ENCODE measurements at places on chromosomes 1 and 21.
A peak's percentile ranks its signal among the peaks of the same experiment; 100 is the strongest.

DNA sequence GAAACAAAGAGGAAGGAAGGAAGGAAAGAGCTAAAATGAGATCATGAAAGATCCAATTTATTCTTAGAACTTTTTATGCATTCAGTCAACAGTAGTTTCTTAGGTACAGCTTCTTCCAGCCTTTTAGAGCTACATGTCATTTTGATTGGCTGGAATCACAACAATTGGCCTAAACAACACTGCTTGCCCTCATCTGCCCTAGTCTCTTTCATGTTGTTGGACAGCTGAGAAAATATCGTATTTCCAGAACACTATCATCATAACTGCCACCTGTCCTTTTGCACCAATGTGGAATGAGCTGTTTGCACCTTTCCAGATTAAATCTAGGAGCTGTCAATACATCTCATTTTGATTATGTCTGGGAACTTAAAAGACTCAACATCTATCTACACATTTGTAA lies 161.7 kb downstream of the TGFBR3 start:
- DNase-seq: no peak

DNA sequence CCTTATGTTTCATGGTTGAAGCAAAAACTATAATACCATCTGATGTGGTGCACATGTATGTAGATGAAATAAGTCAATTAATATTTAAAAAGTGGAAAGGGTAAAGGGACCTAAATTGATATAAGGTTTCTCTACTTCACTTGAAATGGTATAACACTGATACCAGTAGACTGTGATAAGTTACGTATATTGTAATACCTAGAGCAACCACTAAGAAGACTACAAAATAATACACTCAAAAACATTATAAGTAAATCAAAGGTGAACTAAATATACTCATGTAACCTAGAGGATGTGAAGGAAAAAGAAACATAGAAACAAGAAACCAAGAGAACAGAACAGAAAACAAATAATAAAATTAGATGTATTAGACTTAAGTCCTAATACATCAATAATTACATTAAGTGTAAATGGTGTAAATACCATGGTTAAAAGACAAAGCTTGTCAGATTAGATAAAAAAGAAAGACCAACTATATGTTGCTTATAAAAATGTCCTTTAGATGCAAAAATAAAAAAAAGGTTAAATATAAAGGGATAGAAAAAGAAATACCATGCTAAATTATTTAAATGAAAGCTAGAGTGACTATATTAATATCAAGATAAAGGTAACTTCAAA lies 118.8 kb downstream of the LRRC7 start:
- no peak for DNase-seq

GRCh38 chr1:244970236-244970743 lies 105.9 kb upstream of the HNRNPU start:
- DNase-seq: peak; percentile 66

- DNase-seq: no peak
Measured at GRCh38 chr1:184506481-184506880, 119.7 kb downstream of the C1orf21 start.

- no peak for DNase-seq
Measured at GRCh38 chr21:42040411-42041180, 30.4 kb upstream of the ZBTB21 start.

GRCh38 chr1:39205102-39205780 lies 746 bp downstream of the MACF1 start:
- peak; percentile 81 for DNase-seq

DNA sequence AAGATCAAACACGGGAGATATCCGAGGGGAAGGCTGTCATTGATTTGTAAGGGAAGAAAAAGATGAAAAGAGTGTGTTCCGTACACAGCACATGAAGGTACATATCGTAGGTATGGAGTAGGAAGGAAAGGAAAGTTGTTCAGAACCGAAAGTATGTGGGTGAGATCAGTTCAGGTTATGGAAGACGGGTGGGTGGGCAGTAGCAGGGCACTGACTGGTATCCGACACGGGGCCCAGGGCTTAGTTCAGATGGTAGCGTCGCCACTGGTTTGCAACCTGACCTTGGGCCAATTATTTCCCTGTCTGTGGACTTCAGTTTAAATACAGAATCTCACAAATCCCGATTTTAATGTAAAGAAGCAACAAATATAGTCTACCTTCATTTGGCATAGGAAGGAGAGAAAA lies 27.8 kb upstream of the A3GALT2 start:
- peak; percentile 25 for DNase-seq

GRCh38 chr21:31354604-31355443 lies 10.8 kb upstream of the TIAM1 start:
- DNase-seq: peak; percentile 89

GRCh38 chr1:31746687-31747086 lies 17.5 kb downstream of the ADGRB2 start:
- no peak for DNase-seq

DNA sequence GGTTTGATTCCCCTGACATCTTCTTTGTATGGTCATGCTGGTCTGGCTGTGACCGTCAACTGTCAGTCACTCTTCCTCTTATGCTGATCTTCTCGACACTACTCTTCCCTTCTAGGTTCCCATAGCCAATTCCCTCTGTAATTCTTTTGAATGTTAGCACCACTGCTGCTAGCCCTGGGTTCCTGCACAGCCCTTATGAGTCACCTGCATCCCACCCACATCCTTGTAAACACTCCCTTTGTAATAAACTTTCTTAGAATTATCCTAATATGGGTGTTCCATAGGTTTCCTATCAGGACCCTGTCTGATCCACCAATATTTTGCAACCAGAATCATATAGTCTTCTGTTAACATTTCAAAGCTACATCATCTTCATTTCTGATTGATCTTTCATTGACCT lies 37.1 kb downstream of the JUN start:
- DNase-seq: no peak

DNA sequence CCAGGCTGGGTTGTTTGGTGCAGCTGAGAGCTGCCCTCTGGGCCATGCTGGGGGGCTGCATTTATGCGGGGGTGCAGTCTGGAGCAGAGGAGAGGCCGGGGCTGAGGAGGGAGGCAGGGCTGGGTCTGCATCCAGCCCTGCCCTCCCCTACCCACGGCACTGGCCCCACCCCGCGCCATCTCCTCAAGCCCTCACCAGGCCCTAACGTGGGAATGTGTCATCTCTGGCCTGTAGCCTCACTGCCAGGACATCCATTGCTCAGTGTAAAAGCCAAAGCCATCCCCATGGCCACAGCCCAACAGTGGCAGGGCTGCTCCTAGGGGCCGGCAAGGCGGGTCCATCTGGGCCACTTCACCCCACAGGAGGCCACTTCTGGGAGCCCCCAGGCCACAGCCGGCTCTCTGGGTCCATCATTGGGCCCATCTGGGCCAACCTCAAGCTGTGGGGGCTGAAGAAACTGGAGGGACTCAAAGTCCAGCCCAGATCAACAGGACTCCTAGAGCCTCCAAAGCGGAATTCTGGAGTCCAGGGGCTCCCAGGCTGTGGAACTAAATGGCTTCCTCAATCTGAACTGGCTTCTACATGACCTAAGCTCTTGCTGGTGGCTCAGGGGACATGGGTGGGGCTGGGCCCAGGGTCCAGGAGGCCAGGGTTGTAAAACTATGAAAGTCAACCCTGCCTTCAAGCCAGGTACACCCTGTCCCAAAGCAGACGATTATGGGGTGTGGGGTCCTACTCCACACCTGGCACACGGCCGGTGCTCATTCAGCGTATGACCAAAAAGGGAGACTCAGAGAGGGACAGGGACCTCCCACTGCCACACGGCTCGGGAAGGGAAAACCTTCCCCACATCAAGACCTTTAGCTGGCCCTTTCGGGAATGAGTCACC lies 32.6 kb downstream of the RUNX3 start:
- DNase-seq: peak; percentile 3

- no peak for DNase-seq
Measured at GRCh38 chr1:184563308-184563707, 176.5 kb downstream of the C1orf21 start.

DNA sequence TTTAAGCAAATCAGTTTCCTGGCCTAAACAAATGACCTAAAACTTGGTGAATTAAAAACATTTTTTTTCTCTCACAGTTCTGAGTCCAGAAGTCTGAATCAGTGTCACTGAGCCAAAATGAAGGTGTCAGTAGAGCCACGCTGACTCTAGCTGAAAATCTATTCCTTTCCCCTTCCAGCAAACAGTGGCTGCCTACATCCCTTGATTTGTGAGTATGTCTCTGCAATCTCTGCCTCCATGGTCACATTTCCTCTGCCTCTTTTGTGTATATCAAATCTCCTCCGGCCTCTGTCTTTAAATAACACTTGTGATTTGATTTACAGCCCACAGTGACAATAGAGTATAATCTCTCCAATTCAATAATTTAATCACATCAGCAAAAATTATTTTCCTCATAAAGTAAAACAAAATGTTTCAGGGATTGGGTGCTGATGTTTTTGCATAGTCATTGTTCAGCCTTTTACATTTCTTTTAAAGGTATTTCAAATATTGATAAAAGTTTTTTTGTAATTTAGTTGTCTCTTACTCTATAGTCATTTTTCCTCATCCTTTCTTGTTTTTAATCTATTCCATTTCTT lies 1715.4 kb downstream of the BRINP3 start:
- no peak for DNase-seq

DNA sequence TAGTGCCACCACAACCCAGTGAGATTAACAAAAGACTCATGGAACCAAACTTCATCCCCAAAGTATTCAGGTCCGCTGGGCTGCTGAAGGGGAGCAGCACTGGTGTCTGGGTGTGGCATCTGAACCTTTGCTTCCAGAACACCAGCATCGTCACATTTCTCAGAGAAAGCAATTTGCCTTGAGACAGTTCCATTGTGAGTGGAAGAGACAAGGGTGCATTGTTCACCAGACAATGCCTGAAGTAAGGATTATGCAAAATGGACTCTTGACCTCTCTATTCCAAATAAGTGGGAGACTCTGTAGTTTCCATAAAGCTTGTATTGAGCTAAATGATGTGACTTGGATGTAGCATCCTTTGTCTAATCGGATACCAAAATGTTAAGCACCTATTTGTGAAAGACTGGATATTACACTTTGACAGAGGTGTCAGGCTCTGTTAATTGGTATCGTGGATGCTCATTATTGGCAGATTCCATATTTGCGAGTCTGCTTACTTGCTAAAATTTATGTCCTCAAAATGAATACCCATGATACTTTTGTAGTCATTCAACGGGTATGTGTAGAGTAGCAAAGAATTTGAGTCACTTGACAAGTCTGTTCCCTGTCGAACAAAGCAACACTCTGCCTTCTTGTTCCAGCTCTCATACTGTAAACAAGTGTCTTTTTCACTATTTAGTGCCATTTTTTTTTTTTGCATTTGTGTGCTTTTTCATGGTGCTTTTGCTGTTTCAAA lies 75.6 kb downstream of the MRPS6 start:
- DNase-seq: no peak

- no peak for DNase-seq
Measured at GRCh38 chr1:157833145-157833544, 8.5 kb downstream of the CD5L start.

All from stimulated activated CD4-positive, alpha-beta T cell treated with anti-CD3 and anti-CD28 coated beads, Interleukin-1b, Interleukin-23, amount 100 ng/mL, for 48 hours (primary cell).